Urinary bladder (tissue), 4 donors: ENCODE measurements at places on chromosomes 7 and 10. TPM values are rescaled to one million over a fixed set of nuclear protein-coding genes. Genes with fewer than 3 reads are reported as not detected.

Gene FAM20C
- 86.5 TPM for polyA plus RNA-seq

Gene CCT6A
- 90.8 TPM for polyA plus RNA-seq

Gene AKAP9
- polyA plus RNA-seq, result 11.7 TPM

Gene ADRB1
- polyA plus RNA-seq, result 0.57 TPM

Gene CPA2
- polyA plus RNA-seq, result 0.09 TPM

Gene CLCN1
- polyA plus RNA-seq, result 0.05 TPM

Gene ANKRD30A
- polyA plus RNA-seq, result not detected

Gene SEC24C
- polyA plus RNA-seq, result 47.6 TPM

Gene LRRD1
- not detected for polyA plus RNA-seq

Gene ARHGEF35
- 2.9 TPM for polyA plus RNA-seq

Gene YKT6
- 58.0 TPM for polyA plus RNA-seq

Gene SFTPA2
- 0.32 TPM for polyA plus RNA-seq

Gene CALML3
- not detected for polyA plus RNA-seq

Gene ADAMTS14
- 0.46 TPM for polyA plus RNA-seq

Gene COL28A1
- polyA plus RNA-seq, result 5.3 TPM
